ENCODE measurements at places on chromosomes 6 and 20. TPM values are rescaled to one million over a fixed set of nuclear protein-coding genes. Genes with fewer than 3 reads are reported as not detected.

- DNase-seq = no peak
These were observed 37.6 kb downstream of the TXLNB start for GRCh38 chr6:139254196-139254595.

- DNase-seq = no peak
These were observed 10.7 kb upstream of the HDDC2 start for GRCh38 chr6:125312478-125312877.

GRCh38 chr20:56730003-56730402 lies 100.9 kb downstream of the TFAP2C start:
- DNase-seq = no peak

- peak; percentile 20 for DNase-seq
These were observed 2.8 kb downstream of the BCL2L1 start for GRCh38 chr20:31719644-31720485.

DNA sequence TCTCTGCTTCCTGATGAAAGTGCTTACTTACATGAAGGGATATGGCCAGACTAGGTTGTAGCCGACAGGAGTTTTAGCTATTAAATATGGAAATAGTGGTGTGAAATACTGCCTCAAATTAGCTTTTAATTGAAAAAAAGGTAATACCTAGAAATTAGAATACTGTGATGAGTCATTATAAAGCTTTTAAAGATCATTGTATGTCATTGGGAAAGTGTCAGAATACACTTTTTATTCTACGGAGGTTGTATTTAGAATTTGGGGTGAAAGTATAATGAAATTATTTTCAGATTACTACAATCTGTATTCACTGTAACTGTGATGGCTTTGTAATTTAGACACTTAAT lies 2.2 kb downstream of the LOC128125822 start:
- DNase-seq = no peak

DNA sequence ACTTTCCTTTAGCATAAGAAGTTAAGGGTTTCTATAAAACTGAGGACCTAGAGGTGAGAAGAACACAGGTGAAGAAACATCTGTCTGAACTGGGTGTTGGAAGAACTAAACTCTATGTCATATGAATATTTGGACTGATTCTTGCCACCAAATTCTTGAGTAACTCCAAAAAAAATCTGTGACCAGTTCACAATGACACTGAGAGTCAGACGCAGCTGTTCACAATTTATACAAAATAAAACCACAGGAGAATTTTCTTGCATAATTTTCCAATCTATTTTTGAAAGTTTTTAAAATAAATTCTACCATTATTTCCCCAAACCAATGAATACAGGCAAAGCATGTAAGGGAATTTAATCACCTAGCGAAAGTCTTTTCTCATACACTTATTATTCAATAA lies 148.1 kb upstream of the TCF21 start:
- no peak for DNase-seq

- DNase-seq = no peak
These were observed 63.6 kb downstream of the FAXC start for GRCh38 chr6:99285881-99286280.

- no peak for DNase-seq
These were observed 146.2 kb downstream of the GRIK2 start for GRCh38 chr6:101539510-101540245.

DNA sequence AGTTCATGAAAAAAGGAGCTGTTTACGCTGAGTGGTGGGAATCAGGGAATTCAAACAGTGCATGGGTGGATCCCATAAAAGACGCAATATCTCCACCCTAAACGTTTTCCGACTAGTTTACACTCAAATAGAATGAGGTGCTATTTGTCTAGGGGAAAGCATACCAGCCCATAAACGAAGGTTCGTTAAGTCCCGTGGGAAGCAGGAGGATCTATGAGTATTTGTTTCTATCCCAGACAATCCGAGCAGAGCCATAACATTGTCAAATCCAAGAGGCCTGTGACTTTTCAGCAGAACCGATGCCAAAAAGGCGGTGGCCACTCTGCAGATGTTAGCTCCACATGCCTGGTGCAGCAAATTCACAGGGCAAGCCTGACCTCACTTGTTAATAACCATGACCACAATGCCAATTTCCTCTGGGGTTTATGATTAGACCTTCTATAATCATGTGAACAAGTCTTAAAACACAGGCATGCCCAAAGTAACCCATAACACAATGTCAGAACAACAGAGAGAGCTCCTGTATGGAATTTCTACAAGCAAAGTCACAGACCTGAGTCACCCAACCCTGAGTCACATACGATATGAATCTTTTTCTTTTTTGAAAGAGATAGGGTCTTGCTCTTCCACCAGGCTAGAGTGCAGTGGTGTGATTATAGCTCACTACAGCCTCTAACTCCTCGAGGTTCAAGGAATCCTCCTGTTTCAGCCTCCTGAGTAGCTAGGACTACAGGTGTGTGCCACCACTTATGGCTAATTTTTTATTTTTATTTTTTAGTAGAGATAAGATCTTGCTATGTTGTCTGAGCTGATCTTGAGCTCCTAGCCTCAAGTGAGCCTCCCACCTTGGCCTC lies 123.3 kb downstream of the KIF13A start:
- no peak for DNase-seq

Gene ACTL10
- total RNA-seq = 1.4 TPM

Gene HRH3
- not detected for total RNA-seq

Gene IMPG1
- not detected for total RNA-seq

Gene PPIL4
- 18.6 TPM for total RNA-seq

Gene COL12A1
- total RNA-seq = 1.4 TPM

Gene POM121L2
- not detected for total RNA-seq

Gene PSORS1C2
- total RNA-seq = not detected

All from dermis microvascular lymphatic vessel endothelial cell (primary cell).